ENCODE measurements at places on chromosomes 13 and 19.

DNA sequence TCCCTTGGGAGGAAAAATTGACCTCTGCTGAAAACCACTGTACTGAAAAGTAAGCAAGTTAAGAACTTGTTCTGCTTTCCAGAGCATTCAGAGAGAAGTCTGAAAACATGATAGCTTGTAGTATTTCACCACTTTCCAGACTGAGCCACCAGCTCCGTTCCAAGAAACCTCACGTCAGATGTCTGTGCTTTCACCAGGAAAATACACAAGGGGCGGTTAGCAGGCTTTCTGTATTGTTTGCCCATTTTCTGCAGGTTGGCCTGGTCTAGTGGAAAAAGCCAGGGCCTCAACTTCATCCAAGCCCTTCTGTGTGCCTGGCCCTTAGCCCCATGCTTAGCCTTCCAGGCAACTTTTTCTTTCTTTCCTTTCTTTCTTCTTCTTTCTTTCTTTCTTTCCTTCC lies 36.4 kb downstream of the RXFP2 start:
- no peak for DNase-seq

DNA sequence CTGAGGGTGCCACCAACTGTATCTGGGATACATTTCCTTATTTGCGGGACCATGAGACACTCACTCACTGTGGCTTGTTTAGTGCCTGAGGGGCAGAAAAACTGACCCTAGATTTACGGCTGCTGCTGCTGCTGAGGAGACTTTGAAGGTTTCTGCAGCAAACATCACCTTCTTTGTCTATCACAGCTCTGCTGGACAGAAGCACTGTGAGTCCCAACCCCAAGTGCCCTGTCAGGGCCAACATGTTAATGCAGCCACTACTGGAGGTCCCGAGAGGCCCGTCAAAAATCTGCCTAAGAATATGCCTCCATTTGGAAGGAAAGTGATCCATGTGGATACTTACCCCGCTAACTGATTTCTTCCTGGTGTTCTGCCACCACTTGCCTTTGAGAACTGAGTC lies 37.3 kb upstream of the UBL3 start:
- no peak for DNase-seq

- DNase-seq: no peak
These were observed 147.1 kb downstream of the DNAJC15 start for GRCh38 chr13:43170506-43170905.

DNA sequence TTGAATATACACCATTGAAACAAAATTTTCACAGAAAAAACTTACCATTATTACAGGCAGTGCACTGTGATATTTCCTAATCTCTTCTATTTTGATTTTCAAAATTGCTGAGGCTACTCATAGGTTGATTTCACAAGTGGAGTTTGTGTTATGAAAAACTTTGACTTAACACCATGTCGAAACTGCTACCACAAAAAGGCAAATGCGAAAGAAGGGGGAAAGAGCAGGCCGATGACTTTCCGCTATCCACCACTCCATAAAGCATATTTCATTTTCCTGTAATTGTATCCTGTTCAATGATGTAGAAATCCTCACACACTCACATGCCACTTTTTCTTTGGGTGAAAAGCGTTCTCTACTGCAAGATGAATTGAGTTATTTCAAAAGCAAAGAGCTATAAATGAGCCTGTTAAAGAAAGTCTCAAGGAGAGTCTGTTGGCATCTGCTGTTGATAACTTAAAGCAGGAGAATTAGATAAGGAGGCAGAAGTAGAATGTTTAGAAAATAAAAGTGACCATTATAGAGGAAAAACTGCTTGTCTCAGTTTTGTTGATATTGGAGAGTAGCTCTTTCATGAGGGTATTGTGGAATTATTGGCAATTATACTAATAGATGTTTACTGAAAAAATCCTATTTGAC lies 18.8 kb downstream of the KL start:
- no peak for DNase-seq

DNA sequence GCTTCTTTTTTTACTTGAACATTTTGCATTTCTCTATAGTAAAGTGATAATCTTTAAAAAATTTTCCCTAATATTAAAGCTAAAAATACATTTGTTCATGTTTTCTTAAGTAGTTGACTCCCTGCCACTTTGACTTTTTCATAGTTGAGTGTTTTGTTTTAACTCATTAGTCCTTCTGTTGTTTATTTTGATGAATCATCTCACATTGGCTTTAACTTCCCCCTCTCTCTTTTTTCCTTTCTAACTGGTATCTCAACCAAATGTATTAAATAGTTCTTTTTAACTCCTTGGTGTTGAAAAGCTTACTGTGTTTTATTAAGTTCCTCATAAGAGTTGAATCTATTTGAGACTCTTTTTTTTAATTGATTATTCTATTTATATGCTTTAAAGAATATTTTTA lies 2.8 kb downstream of the TNFSF13B start:
- DNase-seq: no peak

GRCh38 chr19:58558066-58558622 lies at the start of gene UBE2M:
TSS of gene UBE2M (minus strand) at chr19:58558611. CDS start at chr19:58558381, 230 bp downstream.
- DNase-seq: peak; percentile 63

DNA sequence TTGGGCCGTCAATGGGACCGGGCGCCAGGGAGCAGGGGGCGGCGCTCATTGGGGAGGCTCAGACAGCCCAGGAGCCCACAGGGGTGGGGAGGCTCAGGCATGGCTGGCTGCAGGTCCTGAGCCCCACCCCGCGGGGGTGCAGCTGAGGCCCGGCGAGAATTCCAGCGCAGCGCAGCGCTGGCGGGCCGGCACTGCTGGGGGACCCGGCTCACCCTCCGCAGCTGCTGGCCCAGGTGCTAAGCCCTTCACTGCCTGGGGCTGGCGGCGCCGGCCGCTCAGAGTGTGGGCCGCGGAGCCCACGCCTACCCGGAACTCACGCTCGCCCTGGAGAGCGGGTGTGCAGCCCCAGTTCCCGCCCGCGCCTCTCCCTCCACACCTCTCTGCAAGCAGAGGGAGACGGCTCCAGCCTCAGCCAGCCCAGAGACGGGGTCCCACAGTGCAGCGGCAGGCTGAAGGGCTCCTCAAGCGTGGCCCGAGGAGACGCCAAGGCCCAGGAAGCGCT lies 1227.4 kb downstream of the PCDH17 start:
- DNase-seq: no peak

GRCh38 chr13:112693831-112694497 lies 4.1 kb downstream of the ATP11A start:
- no peak for DNase-seq
